ENCODE measurements at places on chromosomes 1 and 21. TPM values are rescaled to one million over a fixed set of nuclear protein-coding genes. Genes with fewer than 3 reads are reported as not detected.

GRCh38 chr1:53693773-53694717 lies 44.9 kb downstream of the GLIS1 start:
- DNase-seq: no peak

DNA sequence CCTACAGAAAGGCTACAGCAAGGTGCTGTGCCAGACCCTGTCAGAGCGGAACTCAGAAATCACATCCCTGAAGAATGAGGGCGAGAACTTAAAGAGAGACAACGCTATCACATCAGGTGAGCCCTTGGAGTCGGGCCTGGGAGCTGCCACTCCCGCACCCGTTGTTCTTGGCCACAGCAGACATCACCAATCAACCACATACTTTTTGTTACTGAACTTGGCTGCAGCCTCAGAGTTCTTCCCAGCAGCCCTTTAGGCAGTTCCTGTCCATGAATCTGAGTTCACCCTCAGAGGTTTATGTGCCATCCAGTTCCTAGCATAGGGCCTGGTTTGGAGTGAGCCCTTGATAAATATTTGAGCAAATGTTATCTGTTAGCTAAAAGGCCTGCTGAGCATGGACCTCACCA lies 61.6 kb downstream of the FHAD1 start:
- DNase-seq: no peak

DNA sequence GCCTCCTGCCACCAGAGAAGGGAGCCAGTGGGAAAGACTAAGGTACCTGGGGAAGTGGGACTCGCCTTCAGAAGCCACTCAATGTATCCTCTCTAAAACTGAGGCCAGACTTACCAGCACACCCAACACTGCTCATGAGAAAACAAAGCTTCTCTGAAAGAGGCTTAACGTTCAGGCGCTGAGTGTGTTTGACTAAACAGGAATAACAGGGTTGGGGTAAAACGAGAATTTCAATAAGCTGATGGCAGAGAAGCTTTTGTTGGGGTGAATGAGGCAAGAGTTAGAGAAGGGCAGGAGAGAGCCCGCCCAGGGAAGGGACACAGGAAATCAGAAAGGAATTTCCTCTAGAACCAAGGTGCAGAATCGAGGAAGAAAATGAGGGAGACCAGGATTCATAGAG lies 1.7 kb upstream of the SPRR3 start:
- no peak for DNase-seq

Gene TTC24
- polyA plus RNA-seq: not detected

Gene SPATA45
- polyA plus RNA-seq: not detected

Gene CLCNKA
- polyA plus RNA-seq: 0.06 TPM

Gene PRKAA2
- 3.8 TPM for polyA plus RNA-seq

Gene AKR7A3
- 0.17 TPM for polyA plus RNA-seq

Measured in A549 (cell line).